Stimulated activated CD4-positive, alpha-beta T cell treated with anti-CD3 and anti-CD28 coated beads, Interleukin-2, amount 100 ng/mL, for 48 hours (primary cell): ENCODE measurements at places on chromosomes 5 and 9.

DNA sequence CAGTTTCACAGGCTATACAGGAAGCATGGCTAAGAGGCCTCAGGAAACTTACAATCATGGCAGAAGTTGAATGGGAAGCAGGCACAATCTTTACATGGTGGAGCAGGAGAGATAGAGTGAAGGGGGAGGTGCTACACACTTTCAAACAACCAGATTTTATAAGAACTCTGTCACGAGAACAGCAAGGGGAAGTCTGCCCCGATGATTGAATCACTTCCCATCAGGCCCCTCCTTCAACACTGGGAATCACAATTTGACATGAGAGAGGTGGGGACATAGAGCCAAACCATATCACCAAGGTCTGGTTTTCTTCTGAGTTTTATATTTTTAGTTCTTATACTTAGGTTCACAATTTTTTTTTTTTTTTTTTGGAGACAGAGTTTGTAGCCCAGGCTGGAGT, 16.1 kb downstream of the ZCCHC9 start:
- no peak for DNase-seq

- DNase-seq, result no peak
Measured at GRCh38 chr5:118015511-118015910, 972.8 kb downstream of the DTWD2 start.

- no peak for DNase-seq
Measured at GRCh38 chr5:59380350-59380951, 513.1 kb downstream of the PDE4D start.

DNA sequence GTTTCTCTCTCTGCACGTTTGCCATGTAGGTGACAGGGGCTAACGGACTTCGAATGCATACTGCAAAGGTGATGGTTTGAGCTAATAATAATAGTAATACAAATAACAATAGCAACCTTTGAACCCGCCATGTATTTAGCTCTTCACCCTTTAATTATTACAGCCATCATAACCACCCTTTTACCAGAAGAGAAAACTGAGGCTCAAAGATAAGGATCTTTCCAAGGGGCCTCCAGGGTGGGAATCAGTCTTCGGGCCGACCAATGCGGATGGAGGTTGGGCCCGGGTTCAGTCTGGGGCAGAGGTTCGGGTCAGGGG, 494 bp downstream of the CDKN2AIPNL start:
- no peak for DNase-seq

DNA sequence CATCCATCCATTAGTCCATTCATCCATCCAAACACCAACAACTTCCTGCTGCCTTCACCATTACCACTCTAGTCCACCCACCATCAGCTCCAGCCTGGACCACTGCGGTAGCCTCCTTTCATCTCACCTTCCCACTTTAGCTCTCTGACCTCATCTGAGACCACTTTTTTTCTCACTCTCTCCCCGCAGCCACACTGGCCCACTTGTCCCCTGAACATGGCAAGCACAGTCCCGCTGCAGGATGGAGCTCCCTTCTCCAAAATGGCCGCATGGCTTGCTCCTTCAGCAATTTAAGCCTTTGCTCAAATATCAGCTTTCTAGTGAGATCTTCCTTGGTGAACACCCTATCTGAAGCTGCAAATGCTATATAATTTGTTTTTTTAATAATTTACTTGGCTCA, 11.1 kb downstream of the CSF1R start:
- DNase-seq, result no peak

- no peak for DNase-seq
Measured at GRCh38 chr9:124419832-124420489, 4.7 kb upstream of the PSMB7 start.

GRCh38 chr5:150960791-150961396, 56.1 kb upstream of the ZNF300 start:
- no peak for DNase-seq

GRCh38 chr9:16058131-16058549, 505.3 kb downstream of the CCDC171 start:
- no peak for DNase-seq

DNA sequence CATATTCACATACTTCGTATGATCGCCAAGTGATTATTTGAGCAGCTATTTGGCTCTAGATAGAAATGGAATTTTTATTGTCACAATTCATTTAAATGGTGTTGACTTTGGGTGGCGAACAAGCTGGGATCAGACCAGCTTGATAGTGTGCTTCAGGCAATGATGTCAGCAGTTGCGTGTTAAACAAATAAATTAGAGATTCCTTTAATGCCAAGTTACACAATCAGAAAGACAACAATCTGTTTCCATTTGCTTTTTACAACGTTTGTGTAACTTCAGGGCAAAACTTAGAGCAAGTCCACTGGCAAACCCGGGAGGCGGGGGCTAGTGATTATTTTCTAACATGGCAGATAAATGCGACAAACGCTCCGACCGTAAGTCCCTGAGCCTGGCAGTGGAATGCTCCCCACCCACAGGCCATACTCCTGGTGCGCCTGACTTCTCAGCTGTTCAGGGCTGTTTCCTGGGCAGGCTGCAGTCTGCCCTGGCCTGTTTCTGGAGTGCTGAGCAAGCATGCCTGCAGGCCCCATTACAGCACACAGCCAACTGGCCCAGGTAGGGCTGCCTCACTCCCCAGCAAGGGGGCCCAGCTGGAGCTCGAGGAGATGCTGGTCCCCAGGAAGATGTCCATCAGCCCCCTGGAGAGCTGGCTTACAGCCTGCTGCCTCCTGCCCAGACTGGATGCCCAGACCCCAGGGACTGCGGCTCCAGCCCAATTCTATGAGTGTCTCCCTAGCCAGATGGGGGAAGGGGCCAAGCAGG, 88.7 kb downstream of the BASP1 start:
- no peak for DNase-seq

DNA sequence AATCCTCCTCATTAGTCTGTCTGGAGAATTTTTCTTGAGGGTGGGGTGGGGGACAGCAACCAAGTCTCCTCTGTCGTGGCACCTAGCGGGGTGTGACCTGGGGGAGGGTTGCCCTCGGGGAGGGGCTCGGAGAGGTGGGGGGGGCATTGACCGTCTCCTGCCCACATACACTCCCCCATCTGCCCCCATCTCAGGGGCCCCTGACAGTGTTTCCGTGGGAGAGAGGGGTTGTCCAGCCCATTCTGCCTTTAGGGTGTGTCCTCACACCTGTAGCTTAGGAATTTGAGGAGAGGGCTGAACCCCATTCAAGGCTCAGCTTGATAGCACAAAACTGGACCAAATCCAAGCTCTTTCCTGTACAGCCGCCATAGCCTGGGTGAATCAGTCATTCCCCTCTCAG, 5.9 kb upstream of the CXXC5 start:
- DNase-seq, result no peak

DNA sequence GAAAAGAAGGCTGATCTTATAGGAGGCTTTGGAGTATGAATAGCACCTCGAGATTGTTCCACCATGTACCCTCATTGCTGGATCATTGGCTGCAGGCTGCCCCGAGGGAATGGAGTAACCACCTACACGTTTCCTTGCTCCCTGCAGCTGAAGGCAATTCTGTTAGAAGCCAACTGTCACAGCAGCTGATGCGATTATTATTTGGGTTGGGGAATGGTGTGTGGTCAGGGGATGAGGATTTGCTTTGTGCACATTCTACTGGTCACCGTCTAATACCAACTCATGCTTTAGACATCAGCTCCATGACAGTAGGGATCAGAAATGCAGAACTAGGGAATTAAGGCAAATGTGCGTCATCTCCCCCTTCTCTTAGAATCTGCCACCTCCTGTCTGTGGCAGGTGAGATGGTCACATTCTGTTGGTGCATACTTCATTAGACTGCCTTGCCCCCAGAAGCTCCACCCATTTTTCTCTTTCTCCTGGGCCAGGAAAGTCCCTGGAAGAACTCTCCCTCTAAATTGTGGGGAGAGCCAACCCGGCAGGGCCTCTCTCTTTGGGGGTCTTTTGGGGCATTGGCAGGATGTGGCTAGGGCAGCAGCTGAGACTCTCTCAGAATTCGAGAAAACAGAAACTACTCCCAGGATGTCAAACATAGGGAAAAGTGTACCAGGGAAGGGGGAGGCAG, 32.8 kb downstream of the NEUROG1 start:
- no peak for DNase-seq

DNA sequence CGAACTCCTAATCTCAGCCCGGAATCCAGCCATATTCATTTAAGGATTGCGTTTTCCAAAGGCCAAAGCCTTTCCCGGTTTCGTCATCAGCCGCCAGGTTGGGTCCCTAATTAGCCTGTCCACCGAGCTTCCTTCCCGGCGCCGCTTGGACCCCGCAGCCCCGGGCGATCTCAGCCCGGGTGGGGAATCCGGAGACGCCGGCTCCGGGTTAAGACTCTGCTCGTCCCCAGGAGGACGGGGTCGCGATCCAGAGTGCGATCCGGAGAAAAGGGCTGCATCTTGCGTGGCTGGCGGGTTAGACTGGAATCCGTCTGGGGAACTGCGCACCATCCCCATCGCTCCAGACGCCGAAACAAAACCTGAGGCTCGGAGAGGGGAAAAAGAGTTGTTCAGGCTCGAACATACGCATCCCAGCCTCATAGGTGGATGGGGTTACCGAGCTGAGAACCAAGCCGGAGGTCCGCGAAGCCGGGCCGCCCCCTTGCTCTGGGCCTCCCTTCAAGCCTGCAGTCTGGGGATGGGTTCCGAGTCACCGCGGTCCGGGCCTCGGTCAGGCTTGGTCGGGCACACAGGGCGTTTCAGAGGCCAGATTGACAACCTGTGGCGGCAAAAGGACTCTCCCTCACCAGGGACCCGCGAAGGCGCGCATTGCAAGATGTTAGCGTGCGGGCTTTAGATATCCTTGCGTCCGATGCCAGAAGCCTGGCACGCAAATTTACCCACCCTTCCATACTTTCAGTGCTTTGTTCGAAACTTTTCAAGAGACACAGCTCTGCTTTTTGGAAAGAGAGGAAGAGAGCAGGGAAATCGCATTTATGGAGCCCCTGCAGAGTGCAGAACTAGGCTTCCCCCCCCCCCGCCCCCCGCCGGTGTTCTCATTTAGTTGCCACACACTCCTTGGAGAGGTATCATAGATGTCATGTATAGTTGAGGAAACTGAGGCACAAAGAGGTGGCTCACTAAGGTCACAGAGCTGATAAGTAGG, 7.9 kb downstream of the MSX2 start:
- no peak for DNase-seq

DNA sequence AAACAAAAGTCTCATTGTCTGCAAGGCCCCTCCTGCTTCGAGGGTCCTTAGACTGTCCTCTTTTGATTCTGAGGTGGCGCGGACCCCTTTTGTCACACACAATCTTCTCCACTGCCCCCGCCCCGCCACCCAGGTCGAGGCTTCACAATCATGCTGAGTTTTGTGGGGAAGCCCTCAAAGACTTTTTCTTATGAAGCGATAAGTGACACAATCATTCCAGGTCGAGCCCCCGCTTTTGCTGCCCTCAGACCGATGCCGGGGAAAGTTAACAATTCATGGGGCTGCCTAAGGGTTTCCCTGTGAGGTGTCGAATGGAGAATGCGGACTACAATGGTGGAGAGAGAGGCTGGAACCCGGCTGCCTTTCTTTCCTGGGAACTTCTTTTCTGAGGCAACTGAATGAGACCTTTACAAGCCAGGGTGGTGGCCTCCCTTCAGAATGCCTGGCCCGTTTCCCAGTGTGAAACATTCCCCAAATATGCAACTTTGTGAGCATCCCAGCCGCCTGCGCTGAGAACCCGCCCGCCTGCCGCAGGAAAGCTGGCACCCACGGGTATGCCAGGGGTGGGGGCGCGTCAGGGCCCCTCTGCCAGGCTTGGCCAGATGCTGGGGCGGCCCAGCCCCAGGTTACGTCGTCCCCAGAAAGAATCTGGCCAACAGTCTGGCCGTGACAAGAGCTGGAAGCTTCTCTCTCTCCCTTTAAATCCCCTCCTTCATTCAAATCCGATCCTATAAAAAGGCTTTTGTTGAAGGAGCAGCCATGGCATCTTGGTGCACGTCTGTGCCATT, 71.9 kb downstream of the MAP1B start:
- no peak for DNase-seq

DNA sequence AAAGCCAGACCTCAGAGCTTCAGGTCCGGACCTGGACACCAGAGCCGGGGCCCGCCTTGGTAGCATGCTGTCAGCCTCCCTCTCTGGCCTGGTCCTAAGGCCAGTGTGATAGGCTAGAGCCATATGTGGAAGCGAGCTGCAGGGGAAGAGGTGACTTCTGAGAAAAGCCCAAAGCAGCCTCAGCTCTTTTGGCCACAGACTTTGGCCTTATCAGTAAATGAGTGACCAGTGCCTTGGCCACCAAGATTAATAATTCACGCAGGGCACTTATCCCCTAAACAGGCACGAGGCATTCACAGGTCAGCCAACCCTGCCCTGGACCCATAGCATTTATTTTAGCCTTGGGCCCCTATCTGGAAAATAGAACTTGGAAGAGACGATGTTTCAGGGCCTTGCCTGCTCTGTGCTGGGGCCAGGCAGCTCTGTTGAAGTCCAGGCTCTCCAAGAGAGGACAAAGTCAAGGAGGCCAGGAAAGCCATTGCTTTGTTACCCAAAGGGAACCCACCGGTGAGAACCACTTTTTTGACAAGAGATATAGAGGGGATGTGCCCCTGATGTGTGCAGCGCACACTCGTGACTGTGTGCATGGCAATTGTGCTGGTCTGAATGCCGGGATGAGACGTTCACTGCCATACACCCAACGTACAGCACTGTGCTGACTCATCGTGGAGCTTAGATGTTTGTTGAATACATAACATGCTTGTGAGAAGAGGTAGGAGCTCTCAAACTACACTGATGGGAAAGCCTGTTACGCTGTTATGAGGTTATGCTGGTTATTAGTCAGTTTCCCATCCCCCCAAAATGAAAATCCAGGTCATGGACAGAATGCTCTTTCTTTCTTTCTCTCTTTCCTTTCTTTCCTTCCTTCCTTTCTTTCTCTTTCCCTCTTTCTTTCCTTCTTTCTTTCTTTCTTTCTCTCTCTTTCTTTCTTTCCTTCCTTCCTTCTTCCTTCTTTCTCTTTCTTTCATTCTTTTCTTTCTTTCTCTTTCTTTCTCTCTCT, 5.0 kb upstream of the SLC34A1 start:
- DNase-seq, result no peak
